Tibial artery (tissue), 4 donors: ENCODE measurements at places on chromosomes 7 and 10.

DNA sequence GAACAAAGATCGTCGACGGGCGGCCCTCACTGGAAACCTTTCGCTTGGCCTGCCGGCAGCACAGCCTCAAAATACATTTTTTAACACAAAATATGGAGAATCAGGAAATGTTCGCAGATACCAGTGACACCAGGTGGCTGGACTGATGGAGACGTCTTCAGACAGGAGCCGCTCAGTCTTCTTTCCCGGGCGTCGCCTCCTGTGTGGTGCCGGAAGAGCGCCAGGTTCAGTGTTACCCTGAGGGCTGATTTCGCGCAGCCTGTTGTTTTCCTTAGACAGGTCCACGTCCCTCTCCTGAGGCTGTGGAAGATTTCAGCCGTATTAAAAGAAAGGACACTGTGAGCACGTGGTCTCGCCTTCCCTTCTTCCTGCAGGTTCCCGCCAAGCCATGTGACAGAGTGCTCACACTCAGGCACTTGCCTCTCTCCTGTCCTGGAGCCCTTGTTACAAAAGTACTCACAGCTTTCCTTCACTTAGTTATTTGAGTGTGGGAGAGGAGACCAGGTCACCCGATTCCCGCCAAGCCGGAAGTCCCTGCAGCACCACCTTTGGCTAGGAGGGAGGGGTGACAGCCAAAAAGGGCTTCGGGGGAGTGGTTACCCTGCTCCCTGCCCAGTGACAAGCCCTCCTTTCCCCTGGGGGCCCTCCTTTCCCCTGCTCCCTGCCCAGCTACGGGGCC is 21.7 kb upstream of the PWWP2B start:
- DNase-seq: no peak

DNA sequence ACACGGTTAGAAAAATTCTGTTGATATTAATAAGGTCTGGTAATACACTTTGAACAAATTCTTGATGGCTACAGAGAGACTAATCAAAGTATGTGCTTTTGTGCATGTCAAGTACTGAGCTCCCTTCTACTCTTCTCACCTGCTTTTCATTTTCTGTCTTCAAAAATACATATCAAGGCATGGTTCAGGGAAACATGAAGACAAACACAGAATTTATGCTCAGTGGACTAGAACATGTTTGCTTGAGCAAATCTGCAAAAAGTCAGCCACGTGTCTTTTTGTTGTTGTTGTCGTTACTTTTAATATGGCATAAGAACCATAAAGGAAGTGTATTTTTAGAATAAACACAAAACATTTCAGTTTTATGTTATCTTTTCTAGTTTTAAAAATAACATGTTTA is 21.9 kb downstream of the CDK13 start:
- no peak for DNase-seq

DNA sequence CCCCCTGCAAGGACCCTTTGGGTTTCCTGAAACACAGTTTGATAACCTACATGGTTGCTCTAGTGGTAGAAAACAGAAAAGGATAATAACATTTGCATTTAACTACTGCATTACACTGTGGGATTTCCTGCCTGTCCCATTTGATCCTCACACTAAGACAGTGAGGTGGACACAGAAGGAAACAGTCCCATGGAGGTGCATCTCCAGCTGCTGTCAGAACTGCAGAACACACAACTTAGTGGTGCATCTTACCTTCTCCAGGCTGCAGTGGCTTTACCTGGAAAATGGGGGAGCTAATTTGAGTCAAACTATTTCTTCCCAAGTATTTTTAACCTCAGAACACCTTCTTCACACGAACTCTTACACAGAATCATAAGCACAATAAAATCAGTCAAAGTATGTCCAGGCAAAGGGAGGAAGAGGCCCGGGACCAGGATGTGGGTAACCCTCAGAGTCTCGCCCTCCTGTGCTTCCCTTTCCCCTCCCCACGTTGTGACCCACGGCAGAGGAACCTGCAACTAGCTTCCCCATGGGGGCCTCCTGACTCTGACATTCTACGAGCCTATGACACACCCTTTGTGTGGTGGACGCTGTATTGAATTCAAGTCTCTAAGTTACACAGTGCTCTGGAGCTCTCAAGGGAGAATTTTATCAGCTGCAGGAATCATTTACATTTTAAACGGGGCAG is 33.7 kb downstream of the SCRN1 start:
- no peak for DNase-seq

DNA sequence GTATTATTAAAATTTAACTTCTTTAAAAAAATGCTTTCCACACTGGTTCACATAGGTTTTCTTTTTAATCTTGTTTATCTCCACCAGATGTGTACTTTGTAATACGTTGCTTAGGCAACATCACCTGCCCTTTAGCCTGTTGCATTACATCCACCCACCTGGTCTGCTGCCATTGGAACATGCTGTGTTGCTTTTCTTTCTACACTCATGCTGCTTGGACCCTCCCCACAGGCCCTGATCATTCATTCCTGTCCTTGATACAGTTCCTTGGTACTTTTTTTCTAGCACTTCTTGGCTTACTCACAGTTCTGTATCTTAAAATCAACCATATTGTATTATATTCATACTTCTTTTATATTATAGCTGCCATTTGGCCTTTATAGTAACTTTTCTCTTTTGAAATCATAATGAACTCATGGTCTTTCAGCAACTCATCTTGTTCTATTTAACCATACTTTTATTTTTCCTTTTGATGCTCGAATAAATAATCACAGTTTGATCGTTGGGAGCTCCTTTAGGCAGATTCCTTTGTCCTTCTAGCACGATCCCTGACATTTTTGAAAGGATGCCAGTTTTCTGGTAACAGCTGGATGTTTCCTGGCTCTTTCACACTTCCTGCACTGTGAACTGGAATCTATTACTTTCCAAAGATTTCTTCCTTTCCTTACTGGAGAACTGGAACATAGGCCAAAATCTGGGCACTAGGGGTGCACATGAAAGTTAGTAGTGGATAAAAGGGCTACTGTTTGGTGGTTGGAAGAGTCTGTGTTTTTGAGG is 125.1 kb downstream of the CDK14 start:
- DNase-seq: peak; percentile 35

DNA sequence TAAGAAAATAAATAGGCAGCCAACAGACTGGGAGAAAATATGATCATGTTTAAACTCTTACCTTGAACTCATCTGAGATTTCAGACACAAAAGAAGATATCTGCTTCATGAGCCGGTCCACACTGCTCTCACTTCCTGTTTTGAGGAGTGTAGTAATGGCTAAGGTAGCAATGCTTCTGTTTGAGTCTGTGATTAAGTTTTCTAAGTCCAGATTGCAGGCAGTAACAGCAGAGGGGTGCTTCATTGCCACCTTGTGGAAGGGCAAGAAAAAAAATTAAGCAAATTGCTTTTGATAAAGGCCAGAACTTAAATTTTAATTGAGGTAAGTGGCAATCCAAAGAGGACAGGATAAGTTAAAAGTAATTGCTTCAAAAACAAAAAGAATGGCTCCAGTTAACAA is 69.1 kb downstream of the MEST start:
- DNase-seq: no peak

DNA sequence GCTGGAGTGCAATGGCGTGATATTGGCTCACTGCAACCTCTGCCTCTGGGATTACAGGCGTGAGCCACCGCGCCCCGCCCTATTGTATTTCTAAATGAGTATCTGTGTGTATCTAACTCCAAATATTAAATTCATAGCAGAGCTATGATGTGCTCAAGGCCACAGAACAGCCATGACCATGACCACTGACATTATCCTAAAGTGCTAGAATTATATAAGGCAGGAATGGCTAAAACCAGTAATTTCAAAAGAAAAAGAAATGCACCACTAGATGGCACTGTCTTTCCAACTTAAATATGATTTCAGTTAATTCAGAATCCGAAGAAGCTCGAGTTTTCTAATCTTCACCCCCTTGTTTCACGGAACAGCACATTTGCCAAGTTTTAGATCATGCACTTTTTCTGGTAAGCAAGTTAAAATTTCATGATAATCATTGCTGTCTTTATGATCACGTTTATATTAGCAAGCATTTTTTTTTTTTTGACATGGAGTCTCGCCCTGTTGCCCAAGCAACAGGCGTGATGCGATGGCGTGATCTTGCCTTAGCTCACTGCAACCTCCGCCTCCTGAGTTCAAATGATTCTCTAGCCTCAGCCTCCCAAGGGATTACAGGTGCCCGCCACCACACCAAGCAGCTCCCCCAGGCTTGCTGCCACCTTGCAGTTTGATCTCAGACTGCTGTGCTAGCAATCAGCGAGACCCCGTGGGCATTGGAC is 65.3 kb downstream of the OR13A1 start:
- no peak for DNase-seq

GRCh38 chr10:30254926-30255325 is 94.2 kb downstream of the MTPAP start:
- DNase-seq: no peak

GRCh38 chr7:153590136-153590535 is 462.1 kb upstream of the DPP6 start:
- DNase-seq: no peak
